GM12891 (cell line): ENCODE measurements at places on chromosomes 2 and 18.
A peak's percentile ranks its signal among the peaks of the same experiment; 100 is the strongest.

DNA sequence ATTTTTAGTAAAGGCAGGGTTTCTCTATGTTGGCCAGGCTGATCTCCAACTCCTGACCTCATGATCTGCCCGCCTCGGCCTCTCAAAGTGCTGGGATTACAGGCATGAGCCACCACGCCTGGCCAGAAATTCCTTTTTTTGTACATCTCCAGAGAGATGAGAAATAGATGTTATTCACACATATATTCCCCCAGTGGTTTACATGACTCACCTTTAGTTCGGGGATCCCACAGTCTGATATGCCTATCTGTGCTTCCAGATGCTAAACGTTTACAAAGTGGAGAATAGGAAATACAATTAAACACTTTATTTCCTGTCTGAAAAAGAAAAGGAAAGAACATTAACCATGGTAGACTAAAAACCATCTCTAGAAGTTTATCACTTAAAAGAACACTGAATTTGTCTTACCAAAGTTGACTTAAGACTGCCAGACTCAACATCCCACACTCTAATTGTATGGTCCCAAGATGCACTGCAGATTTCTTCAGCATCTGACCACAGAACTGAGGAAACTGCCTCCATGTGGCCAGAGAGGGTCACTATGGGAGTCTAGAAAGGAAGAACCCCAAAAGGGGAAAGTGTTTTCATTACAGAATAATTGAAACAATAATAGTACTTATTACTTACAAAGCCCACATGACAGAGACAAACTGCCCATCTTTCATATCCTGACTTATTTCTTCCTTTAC, 12.6 kb upstream of the ICA1L start:
- DNase-seq: no peak

DNA sequence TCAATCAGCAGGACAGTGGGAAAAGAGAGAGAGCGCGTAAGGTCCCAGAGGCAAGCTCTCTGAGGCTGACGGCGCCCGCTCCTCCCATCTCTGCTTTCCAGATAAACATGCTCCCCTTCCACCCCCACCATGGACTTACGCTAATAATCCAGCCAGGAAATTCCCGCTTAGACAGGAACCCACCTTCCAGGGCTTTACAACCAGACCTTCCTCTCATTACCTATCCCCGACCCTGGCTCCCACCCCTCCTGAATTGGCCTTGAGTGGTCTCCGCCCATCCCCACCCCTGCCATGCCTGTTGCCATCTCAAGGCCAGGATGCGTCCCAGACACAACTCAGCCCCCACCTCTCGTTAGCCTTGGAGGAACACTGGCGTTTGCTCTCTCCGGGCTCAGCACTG, 131.1 kb downstream of the SMAD2 start:
- no peak for DNase-seq

- no peak for DNase-seq
Measured at GRCh38 chr2:17303521-17303920, 214.7 kb downstream of the RAD51AP2 start.

- no peak for DNase-seq
Measured at GRCh38 chr2:21268197-21268877, 144.6 kb downstream of the TDRD15 start.

- DNase-seq: no peak
Measured at GRCh38 chr2:125313806-125314205, 1288.7 kb downstream of the CNTNAP5 start.

- no peak for DNase-seq
Measured at GRCh38 chr2:8049176-8049575, 632.7 kb upstream of the ID2 start.

DNA sequence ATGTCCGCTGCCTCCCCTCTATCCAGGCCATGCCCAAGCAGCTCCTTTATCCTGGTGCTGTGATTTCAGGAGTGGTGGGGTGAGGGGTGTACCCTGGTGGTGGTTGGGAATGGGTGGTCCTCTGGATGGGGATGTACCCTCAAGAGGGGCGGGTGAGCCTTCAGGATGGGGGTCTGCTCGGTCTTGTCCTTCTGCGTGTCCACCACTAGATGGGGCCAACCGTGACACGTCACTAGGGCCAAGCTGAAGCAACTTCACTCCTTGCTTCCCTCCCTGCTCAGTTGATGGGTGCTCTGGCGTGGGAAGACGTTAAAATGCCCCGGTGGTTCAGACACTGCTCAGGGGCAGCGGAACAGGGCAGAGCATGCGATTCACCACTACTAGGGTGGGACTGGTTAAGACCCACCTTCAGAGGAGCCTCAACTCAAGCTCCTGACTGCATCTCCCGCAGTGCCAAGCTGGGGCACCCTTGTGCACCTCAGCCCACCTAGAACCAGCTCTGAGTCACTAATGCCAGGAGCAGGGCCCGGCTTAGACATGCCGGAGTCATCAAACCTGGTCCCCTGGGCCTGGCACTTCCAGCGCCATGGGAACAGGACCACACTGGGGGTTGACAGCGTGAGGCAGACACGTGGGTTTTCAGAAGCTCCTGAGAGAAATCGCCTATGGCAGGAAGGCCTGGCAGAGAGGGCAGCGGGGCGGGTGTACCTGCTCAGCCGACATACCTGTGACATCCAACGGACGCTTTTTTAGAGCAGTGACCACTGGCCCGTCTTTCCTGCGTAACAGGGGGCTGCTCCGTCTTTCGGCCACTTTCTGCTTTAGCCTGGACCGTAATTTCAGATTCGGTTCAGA, 256.7 kb downstream of the HDAC4 start:
- DNase-seq: peak; percentile 56

DNA sequence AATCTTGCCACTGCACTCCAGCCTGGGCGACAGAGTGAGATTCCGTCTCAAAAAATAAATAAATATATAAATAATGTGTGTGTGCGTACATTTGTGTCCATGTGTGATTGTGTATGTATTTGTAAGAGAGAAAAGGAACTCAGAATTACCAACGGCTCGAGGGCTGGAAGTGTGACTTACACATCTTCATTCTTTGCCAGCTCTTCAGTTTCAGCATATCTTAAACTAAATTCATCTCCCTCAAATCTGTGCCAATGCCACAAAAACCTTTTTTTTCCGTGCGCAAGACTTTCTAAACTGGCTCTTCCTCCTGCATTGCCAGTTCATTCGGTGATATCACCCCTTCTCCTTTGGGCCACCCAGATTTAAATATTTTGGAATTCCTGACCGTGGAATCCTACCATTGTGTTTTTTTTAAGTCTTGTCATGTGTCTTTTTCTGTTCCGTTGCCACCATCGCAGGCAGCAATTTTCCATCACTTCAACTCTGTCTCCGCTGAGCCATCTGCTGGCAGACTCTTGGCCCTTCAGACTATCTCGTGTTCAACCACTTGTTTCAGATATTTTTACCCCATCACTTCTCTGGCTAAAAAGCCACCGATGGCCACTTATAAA, 77.0 kb upstream of the ZNF532 start:
- DNase-seq: no peak

DNA sequence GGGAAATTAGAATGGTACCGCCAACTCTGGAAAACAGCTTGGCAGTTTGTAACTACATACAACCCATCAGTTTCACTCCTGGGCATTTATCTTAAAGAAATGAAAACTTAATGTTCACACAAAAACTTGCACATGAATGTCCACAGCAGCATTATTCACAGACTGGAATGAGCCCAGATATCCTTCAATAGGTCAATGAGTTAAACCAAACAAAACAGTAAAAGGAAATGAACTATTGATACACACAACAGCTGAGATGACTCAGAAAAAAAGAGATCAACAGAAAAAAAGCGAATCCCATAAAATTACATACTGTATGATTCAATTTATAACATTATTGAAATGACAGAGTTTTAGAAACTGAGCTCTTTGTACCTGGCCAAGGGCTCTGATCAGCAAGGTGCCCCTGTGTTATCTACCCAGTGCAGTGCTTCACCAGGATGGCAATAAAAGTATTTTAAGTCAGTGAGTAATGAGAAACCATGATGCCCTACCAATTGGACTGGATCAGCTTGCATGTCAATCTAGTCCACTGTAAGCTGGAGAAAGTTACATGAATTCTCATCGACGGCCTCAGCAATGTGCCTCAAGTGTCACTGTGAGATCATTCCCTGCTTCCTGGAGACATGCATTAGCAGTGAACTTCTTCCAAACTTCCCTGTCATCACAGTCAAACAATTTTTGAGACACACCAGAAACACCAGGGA, 21.9 kb downstream of the TMEM237 start:
- DNase-seq: no peak

GRCh38 chr2:7611750-7612149, 694.5 kb downstream of the RNF144A start:
- no peak for DNase-seq

DNA sequence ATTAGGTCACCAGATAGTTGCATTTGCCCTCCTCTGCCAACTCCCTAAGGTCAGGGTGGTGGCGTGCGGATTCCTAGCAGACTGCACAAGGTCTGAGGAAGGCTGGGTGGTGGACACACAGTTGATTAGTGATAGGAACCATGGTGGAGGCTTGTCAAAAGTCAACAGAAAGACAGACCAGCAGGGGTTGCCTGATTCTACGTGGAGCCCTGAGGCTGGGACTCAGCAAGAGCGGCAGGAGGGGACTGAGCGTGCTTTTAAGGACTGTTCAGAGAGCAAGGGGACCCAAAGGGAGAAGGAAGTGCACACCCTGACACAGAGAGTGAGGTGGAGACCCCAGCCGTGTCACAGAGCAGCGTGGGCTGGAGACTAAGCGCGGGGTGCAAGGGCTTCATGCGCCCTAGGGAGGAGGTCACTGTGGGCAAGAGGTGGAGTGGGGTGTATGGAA, 513.2 kb downstream of the RNF144A start:
- no peak for DNase-seq

DNA sequence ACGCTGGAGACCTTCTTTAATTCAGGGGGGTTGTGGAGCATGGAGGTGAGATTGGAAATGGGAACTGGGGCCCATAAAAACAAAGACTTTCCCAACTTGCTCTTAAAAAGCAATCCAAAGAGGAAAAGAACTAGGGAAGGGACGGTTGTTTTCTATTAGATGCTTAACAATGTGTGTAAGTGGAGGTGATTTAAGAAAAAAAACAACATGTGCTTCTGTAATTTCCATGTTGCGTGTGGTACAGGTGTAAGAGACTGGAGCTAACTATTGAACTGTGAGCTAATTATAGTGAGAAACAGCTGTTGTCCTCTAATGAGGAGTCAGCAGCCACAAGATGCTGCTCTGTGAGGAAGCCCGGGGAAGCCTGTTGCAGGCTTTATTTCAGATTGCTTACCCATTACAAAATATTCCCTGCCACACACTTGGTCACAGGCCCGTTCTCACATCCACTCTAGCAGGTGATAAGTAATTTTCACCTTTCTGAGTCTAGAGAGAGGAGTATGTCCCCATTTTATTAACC, 280.6 kb upstream of the PARD3B start:
- no peak for DNase-seq

- DNase-seq: no peak
Measured at GRCh38 chr2:11467129-11467649, 1.2 kb upstream of the E2F6 start.

- no peak for DNase-seq
Measured at GRCh38 chr18:36613069-36613468, 215.7 kb downstream of the TPGS2 start.

GRCh38 chr2:112626604-112627059, 19.1 kb upstream of the SLC20A1 start:
- no peak for DNase-seq

GRCh38 chr2:105865222-105865913, 120.7 kb downstream of the NCK2 start:
- DNase-seq: no peak

GRCh38 chr2:217293607-217294006, 433.7 kb upstream of the TNP1 start:
- DNase-seq: no peak

GRCh38 chr18:64287926-64288325, 139.0 kb upstream of the LINC00305 start:
- DNase-seq: no peak

DNA sequence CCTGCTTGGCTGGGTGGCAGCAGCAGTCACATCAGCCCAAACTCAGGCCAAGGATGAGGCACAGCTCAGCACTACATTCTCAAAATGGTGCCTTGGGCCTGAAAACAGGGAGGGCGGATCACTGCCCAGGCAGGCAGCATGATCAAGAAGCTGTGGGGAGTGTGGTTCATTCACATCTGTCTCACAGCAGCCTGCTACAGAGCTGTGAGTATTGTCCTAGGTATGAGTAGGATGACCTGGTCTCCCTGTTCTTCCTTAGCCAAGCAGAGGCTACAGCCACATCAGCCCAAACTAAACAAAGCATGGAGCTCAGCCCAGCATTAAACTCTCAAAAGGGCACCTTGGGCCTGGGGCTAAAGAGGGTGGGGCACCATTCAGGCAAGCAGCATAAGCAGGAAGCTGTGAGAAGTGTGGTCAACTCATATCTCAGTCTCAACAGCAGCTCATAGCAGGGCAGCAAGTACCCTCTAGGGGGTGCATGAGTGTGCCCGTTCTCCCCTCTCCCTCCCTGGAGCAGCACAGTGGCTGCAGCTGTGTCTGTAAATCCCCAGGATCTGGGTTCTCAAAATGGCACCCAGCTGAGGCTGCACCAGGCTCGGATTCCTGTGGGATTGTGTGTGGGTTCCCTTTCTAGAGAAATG, 139.6 kb downstream of the TRABD2A start:
- DNase-seq: peak; percentile 9

GRCh38 chr18:46431522-46432171, 225.4 kb downstream of the LOXHD1 start:
- no peak for DNase-seq

DNA sequence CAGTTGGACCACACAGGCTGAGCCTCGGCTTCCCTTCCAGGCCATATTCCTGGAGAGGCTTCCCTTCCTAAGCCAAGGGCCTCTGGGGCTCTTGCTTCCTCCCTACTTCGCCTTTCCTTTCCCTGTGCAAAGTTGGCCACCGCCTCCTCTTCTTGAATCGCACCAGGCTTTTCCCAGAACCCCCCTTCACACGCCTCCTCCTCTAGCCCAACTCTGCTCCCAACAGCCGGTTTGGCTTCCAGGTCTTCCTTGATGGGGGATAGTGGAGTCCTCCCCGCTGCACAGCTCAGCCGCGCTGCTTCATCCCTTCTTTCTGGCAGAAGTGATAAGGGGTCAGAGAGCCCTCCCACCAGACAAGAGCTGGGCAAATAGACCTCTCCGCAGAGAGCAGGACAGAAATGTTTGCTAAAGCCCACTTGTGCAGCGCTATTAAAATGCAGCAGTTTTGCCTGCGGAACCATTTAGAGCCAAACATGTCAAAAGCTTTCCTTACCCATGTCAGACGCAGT, 56.4 kb downstream of the SNORC start:
- no peak for DNase-seq

DNA sequence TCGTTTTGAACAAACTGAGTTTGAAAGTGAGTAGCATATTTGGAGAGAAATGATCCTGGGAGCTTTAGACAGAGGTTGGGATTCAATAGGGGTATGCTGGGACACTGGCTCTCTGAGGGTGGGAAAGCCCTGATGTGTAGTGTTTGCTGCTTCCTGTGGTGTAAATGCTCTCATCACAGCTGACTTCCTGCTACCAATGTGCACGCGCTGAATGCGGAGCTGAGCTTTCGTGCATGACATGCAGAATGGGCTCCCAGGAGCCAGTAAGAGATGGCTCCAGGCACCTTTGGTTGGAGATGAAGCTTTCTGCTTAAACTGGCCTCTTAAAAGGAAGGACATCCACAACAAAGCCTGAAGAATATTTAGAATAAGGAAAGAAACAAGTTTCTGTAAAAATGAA, 224.1 kb upstream of the CCDC150 start:
- no peak for DNase-seq

GRCh38 chr2:95344215-95344583, 47.1 kb downstream of the KCNIP3 start:
- DNase-seq: no peak
